ENCODE measurements at places on chromosomes 16 and 17.

DNA sequence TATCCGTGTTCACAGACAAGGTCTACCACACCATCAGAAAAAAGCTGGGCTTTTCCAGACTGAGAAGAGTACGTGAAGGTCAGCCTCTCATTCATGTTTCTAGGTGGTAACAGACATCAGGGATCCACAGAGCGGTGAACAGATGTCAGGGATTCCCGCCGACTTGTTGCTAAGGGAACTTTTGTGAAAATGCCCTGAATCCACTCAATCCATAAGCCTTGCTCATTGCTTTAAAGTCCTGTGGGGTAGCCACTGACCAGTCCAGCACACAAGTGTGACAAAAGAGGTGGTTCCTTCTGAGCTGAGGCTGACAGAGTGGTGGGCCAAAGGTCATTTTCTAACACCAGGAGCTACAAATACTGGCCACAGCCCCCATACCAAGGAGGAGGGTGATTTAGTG lies 5.9 kb downstream of the GAS7 start:
- DNase-seq: no peak

GRCh38 chr17:50501054-50501453 lies 7.2 kb upstream of the MYCBPAP start:
- DNase-seq: no peak

GRCh38 chr16:75758215-75758614 lies 31.9 kb upstream of the CPHXL start:
- DNase-seq: no peak

GRCh38 chr17:50916708-50917417 lies 50.7 kb upstream of the TOB1 start:
- no peak for DNase-seq

- no peak for DNase-seq
These were observed 443.9 kb upstream of the CCL2 start for GRCh38 chr17:33811004-33811760.

GRCh38 chr17:35210741-35211140 lies 16.5 kb upstream of the SLC35G3 start:
- DNase-seq: no peak

GRCh38 chr17:80195141-80195540 lies 25.0 kb downstream of the SGSH start:
- DNase-seq: no peak

DNA sequence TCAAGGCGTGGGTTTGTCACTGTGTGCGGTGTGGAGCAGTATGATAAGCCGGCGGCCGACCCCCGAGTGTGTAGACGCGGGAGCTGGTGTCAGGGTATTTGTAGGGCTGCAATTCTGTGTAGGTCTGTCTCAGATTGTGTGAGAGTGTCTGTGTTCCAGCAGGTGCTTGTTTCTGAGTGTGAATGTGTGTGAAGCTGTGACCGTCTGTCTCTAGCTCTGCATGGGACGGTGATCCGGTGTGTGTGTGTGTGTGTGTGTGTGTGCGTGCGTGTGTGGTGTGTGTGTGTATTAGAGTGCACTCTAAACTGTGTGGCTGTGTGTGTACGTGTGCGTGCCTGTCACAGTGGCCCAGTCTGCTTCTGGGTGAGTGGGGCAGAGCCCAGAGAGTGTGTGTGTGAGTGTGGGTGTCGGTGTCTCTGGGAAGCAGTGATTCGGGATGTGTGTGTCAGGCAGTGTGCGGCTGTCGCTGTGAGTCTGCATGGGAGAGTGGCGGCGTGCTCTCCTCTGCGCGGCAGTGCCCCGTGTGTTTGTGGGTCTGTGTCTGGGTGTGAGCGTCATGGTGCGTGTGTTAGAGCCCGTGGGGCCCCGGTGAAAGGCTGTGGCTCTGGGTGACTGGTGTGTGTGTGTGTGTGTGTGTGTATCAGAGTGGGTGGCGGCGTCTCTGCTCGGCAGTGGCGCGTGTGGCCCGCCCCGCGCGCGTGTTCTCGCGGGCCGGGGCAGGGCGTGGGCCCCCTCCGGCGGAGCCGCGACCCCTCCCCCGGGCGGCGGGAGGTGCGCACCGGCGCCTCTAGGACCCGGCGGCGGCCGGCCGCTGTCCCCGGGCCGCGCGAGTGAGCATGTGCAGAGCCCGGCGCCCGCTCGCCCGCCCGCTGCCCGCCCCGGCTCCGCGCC lies at the start of gene WSCD1:
Gene WSCD1, plus strand, starts transcription at position 841 of the 891 bp plus-strand sequence. CDS start 10,280 bp downstream, outside the sequence.
- no peak for DNase-seq

DNA sequence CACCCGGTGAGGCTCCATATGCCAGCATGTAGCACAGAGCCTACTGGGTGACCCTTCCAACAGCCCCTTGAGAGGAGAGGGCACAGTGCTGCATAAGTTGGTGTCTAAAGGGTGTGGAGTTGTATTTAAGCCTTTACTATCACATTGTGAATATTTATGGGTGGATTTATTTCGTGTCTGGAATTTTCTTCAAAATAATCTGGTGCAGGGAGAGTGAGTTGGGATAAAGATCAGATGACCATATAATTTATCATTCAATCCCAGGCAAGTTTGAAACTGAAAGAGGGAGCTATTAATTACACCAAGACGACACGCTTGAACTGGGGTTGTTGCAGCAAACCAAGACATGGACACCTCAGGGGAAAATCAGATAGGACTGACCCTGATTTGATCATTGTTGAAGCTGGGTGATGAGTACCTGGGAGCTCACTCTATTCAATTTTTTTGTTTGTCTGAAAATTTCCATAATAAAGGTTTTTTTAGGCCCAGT lies 42.2 kb downstream of the LDHD start:
- DNase-seq: no peak

GRCh38 chr16:55055262-55055661 lies 124.6 kb downstream of the IRX5 start:
- no peak for DNase-seq

DNA sequence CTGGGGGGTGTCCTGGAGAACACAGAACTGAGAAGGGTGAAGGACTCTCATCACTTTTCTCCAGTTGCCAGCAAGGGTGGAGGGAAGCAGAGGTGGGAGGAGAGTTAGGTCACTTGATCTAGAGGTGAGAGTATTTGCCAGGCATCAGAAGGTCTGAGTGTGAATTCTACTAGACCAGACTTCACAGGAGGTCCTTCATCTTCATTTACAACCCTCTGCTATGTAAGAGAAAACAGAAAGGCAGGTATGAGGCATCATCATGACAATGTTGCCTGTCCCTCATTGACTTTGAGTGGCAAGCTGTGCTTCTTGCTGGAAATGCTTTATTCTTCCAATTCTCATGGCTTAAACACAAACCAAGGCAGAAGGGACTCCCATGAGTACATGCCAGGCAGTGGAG lies 45.9 kb upstream of the B4GALNT2 start:
- DNase-seq: no peak

DNA sequence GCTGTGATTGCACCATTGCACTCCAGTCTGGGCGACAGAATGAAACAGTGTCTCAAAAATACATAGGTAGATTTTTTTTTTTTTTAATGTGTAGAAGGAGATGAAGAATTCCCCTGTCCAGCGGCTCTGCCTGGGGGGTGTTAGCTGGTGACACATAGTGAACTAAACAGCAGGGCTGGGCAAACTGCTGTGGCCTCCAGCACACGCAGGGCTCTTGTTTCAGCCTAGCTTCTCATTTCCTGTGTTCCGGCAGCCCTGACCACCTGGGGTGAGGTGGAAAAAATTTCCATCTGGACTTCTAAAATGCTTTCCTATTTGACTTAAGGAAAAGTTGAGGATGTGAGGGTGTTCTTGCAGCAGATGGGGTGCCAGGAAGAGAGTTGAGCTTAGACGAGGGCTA lies 33.3 kb upstream of the RGS9 start:
- no peak for DNase-seq

- peak; percentile 75 for DNase-seq
These were observed at the start of gene RTN4RL1 for GRCh38 chr17:2025220-2025621. TSS of gene RTN4RL1 (minus strand) at chr17:2025334. CDS start at chr17:2024865, 469 bp downstream.

DNA sequence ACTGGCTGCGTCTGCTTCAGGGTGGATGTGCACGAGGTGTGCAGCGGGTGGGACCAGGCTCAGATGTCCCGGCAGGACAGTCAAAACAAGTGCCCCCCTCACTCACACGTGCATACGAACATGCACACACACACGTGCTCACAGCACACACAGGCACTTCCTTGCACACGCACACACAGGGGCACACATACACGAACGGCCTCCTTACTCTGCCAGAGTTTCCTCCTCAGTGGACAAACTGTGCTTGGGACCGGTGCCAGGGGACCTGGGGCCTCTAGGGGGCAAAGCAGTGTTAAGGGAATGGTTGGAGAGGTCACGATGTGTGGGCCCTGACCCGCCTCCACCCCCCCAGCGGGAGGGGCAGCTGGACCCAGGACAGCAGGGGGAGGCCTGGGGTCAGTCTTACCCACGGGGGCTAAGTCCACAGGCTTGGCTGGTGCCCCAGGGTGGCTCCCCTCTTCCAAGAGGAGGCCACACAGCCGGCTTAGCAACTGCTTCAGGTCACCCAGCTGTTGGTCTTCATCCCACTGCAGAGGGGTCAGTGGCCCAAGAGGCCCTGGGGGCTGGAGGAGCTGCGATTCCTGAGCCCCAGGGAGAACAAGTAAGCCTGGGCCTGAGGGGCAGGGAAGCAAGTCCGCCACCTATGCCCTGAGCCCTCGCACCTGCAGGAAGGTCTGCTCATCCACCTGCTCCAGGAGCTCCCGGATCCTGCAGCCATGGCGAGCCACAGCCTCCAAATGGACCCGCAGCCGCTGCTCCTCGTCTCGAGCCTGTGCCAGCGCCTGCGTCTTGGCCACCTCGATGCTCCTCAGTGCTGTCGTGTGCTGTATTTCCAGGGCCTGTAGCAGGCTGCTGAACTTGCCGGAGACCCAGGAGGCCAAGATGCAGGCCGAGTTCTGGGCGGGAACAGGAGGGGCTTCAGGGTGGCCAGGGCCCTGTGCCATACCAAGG lies 4.9 kb downstream of the TRIM65 start:
- DNase-seq: no peak

DNA sequence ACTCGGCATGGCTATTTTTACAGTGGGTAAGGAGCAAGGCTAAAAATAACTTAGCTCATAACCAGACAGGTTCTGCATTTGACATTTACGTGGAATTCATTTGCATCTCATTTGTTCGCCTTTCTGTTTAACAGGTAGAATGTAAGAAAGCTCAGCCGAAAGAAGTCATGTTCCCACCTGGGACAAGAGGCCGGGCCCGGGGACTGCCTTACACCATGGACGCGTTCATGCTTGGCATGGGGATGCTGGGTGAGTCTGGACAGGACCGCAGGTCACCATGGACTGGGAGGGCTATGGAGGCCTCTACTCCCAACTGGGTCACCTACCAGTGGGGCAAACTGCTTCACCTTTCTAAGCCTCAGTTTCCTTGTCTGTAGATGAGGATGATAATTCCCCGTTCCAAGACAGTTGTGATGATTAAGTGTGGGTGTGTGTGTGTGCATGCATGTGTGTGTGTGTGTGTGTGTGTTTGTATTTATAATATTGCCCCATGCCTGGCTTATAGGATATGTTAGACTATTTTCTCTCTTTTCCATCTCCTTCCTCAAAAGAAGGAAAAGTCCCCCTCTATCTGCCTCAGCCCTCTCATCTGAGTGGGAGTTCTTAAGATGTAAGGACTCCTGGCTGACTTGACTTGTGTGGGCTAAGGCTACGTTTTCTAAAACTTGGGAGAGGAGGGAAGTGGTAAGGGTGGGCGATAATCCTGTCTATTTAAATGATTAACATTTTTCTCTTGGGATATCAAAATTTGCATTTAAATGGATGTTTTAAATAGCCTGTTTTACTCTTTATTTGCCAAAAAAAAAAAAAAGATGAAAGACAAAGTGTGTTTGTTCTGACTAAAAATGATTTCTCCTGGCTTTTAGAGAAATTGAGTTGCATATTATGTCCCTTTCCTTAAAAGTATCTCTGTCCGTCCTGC lies 129.0 kb downstream of the CCDC182 start:
- DNase-seq: no peak

DNA sequence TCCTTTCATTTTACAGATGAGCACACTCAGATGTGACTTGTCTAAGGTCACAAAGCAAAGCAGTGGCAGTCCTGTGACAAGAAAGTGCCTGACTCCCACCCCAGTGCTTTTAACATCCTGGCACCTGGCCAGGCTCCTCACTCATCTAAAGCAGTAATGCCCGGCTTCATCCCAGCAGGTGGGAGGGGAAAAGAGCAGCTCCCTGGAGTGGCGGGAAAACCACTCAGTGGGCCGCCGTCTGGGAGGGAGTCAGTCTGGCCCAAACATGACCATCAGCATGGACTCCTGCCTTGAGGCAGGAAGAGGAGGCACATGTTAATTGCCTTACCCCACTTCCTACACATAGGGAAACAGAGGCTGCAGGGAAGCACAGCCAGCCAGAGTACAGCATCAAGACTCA lies 2.6 kb downstream of the PCGF2 start:
- no peak for DNase-seq

- DNase-seq: no peak
These were observed 2.8 kb upstream of the NAT9 start for GRCh38 chr17:74778960-74779359.

DNA sequence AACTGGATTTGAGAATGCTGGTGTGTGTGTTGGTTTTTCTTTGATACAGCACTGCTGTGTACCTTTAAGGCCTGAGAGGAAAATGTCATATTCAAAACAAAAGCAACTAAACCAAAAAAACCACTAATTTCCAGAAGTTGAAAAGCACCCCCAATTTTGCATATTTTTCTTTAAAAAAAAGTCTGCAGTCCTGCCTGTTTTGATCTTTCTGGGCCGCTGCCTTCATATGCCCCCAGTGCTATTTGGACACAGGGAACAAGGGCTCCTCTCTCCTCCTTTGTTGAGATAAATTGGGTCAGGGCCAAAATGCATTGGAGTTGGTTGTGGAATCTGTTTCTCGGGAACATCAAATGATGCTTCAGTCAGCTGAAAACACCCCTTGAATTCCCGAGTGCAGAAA lies 26.9 kb downstream of the GPT2 start:
- no peak for DNase-seq

All from activated T-cell treated with anti-CD3 and anti-CD28 coated beads, Interleukin-2, amount 50 U/mL, for 24 hours (primary cell).